ENCODE measurements at places on chromosomes 5 and 9.

GRCh38 chr5:138226910-138227309 is 13.8 kb upstream of the CDC23 start:
- no peak for DNase-seq

- DNase-seq = no peak
Observed at GRCh38 chr9:125816321-125816720, 69.1 kb downstream of the PBX3 start.

GRCh38 chr5:60826653-60827052 is 17.4 kb downstream of the ELOVL7 start:
- DNase-seq = no peak

DNA sequence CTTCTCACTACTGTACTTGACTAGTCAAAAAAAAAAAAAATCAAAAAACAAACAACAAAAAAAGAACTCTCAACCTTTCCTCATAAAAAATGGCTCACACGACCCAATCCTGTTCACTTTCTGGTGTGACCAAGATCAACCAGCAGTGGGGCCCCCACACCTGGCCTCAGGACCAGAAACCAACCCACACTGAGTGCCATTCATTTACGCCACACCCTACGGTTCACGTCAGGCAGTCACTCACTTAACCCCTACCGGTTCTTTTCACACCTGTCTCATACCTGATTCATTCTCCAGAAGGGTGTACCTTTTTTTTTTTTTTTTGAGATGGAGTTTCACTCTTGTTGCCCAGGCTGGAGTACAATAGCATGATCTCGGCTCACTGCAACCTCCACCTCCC is 5.7 kb downstream of the SUSD1 start:
- DNase-seq = no peak
